ENCODE measurements at places on chromosomes 1 and 21.

GRCh38 chr1:172756024-172756423, 97.1 kb downstream of the FASLG start:
- no peak for DNase-seq

- no peak for DNase-seq
Measured at GRCh38 chr1:194233069-194233468, 1046.7 kb upstream of the B3GALT2 start.

DNA sequence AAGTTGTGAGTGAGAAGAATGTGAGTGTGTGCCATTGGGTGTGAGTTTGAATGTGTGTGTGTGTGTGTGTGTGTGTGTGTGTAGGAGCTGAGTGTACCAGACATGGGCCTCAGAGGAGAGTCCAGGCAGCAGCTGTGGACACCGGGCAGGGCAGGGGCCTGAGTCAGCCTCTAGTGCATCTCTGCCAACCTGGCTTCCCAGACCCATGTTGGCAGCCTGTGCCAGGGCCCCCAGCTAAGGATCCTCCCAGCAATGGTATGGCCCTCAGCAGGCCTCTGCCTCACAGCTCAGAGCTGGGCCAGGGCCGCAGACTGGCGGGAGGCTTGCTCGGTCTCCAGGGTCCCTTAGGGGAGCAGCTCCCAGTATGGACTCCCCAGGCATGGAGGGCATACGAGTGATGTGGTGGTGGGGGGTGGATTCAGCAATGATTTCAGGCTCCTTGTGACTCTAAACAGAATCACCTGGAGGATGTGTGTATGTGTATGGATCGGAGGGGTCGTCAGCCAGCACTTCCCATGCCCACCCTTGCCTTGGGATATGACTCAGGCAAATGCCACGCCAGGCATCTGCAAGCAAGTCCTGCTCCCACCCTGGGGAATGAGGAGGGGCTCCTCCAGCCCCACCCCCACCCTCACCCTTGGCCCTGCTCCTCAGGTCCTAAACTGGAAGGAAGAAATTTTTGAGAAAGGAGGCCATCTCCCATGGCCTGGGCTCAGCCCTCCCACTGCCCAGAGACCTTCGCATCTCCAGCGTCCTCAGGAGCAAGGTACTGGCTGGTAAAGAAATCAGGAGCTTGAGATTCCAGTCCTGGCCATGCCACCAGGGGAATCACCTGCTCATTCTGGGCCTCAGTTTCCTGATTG, 1.8 kb upstream of the FOXO6 start:
- peak; percentile 28 for DNase-seq

DNA sequence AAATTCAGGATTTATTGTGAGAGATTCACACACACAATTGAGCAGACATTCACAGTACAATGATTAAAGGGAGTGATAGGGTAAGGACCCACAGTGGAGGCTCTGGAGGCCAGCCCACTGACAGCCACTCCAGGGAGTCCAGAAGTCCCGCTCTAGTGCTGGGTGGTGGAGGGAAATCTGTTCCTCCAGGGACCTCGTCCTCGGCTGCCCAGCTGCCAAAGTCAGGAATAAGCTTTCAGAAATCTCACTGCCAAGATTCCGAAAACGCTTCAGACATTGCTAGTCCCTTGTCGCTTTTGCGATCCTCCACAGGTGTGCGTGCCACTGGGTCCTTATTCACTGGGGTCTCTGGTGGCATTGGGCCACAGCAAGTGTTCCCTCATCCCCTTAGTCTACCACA, 2.3 kb downstream of the MX1 start:
- no peak for DNase-seq

DNA sequence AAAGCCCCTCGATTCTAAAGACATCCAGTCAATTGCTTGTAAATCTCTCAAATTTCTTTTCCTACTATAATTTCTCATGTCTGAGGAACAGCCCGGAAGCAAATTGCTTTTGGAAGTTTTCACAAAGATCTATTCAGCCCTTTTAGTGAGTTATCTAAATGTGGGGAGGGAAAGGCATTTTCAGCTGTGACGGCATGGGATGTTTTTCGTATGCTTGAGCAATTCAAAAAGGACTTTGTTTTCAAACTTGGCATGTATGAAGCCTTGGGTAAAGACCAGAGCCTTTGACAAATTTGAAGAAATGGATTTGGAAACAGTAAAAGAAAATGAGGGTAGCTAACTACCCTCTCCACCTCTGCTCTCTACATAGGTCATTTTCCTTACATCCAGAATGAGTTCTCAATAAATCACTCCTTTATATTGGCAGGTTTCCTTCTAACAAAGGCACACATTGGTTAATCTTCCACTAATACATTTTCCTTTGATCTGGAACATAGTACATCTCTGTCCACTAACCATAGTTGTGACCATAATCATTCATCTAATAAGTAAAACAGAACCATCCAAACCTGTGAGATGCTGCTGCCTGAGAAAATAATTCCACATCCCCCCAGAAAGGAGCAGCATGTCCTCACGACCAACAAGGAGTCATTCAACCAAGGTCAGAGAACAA, 66.1 kb upstream of the ADAM30 start:
- no peak for DNase-seq

GRCh38 chr1:117826119-117826518, 103.3 kb downstream of the GDAP2 start:
- DNase-seq = no peak

DNA sequence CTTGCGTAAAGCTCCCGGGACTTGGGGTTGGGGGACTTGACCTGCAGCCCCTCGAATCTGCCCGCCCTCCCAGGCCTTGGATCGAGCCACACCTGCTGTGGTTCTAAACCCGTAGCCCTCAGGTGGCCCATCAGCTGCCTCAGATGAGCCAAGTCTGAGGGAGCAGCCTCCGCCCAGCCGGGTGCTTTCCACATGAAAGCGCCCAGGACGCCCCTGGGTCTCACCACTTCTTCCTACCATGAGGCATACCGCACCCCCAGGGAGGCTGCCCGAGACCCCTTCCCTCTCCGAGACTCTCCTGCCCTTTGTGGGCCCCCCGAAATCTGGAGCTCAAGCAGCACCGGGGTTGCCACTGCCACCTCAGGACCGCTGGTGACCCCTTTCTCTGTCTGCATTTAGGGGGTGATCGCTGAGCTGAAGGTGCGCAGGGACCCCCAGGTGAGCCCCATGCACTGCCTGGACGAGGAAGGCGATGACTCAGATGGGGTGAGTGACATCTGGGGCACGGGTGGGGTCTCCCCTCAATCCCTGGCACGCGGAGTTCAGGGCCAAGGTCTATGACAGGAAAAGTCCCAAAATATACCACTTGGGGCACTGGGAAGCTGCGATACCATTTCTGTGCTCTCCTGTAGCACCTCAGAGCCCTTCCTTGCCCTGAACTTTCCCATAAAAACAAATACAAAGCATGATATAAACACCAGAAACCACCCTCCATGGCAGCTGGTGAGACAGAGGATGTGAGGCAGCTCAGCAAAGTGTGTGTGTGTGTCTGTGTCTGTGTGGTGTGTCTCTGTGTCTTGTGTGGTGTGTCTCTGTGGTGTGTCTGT, 68.5 kb downstream of the SLC19A1 start:
- DNase-seq = no peak

- DNase-seq = no peak
Measured at GRCh38 chr1:96995351-96995750, 273.8 kb downstream of the PTBP2 start.

DNA sequence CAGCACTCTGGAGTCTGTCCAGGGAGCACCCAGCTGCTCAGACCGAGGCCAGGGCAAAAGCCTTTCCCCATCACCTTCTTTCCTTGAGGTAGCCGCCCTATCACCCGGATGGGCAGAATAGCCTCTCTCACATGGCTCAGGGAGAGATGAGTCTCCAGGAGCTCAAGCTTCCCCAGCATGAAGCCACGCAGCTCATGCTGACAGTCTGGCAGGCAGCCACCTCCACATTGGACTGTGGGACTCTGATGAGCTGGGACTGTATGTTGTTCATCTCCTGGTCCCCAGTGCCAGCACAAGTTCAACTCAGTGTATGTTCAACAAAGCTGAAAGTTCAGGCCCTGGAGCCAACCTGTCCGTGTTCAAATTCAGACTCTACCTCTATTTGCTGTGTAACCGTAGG, 75.2 kb upstream of the ZC3H12A start:
- DNase-seq = no peak

GRCh38 chr1:55828044-55828443, 612.9 kb upstream of the USP24 start:
- DNase-seq = no peak

GRCh38 chr1:212242288-212242984, 42.8 kb upstream of the PPP2R5A start:
- peak; percentile 25 for DNase-seq

DNA sequence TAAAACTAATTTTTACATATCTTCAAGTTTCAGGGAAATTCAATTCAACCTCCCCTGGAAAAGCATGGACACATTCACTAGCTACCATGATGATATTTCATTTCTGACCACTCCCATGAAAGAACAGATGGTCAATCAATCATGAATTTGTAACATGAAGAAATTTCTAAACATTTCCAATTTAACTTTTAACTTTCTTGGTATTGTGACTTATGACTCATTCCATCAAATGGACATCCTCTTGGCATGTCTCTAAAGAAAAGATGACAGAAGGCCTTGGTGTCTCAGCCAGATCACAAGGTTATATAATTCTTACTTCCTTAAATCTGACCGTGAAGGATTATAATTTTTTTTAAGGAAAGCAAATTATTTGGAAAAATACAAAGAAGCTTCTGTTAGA, 10.5 kb upstream of the MCOLN3 start:
- DNase-seq = no peak

- DNase-seq = peak; percentile 29
Measured at GRCh38 chr1:207024202-207025145, 8.1 kb downstream of the C1orf116 start.

DNA sequence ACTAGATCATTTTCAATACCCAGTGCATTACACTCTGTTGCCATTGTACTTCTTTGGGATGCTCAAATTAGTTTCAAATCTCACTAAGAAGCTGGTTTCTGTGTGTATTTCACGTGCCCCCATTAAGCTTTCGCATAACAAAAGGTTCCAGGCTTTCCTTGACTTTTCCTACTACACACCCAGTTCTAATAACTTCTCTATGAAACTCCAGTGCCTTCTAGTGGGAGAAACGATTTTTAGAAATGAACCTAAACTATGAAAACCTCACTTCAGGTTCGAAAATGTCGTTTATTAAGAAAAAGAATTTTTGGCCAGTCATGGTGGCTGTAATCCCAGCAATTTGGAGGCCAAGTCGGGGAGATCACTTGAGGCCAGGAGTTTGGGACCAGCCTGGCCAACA, 2.8 kb downstream of the CFHR4 start:
- no peak for DNase-seq

DNA sequence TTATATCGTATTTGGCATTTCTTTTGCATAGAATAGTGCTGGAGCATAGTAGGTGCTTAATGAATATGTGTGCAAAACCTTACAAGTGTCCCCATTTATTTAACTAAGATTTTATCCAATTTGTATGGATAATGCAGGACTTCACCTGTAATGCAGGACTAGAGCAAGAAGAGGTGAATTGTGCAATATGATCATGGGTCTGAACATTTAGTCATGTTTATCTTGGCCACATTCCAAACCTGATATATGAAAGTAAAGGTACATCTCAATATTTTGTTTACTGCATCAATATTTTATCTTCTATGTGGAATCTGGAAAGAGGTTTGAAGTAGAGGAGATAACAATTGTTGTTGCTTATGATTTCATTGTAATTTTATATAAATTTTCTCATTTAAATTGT, 1626.7 kb upstream of the B3GALT2 start:
- no peak for DNase-seq

DNA sequence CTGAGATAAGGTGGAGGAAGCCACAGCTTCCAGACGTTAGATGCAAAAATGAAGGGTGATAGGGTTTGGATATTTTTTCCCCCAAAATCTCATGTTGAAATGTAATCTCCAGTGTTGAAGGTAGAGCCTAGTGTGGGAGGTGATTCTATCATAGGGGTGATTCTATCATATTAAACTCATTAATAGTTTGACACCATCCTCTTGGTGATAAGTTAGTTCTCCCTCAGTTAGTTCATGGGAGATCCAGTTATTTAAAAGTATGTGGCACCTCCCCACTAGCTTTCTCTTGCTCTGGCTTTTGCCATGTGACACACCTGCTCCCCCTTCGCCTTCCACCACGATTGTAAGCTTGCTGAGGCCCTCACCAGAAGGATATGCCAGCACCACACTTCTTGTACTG, 8.3 kb upstream of the TBCE start:
- no peak for DNase-seq

DNA sequence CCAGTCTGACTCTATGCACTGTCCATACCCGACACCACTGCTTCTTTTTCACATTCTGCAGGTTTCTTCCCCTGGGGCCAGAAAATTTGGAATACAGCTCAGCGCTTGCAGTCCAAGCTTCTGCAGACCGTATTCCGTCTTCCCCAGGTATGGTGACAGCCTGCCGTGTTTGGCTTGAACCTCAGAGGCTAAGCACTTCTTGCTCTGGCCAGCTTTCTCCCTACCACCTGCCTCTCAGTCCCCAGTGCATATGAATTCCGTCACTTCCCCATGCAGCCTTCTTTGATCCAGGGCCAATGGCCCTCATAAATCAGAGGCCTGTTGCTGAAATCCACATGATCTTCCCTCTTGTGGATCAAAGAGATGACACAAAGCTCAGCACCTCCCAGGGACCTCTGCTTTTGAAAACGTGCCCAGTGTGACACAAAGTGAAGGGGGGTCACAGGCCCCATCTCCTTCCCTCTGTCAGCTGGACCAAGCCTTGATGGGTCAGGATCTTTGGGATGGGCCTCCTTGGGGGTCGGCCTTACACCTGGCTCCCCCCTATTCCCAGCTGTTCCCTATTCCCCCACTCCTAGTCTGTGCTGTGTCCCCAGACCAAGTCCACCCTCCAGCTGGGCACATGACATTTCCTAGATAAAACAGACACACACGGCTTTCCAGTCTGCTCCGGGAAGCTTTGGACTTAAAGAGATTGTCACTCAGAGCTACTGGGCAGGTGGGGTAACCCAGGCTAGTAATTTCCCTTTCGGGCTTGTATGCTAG, 66.6 kb downstream of the HMGB4 start:
- no peak for DNase-seq

GRCh38 chr1:10785728-10786638, 10.5 kb downstream of the CASZ1 start:
- no peak for DNase-seq

GRCh38 chr1:154881820-154882535, 11.9 kb upstream of the KCNN3 start:
- no peak for DNase-seq

GRCh38 chr1:248625166-248625565, 9.7 kb downstream of the OR2T11 start:
- DNase-seq = no peak

DNA sequence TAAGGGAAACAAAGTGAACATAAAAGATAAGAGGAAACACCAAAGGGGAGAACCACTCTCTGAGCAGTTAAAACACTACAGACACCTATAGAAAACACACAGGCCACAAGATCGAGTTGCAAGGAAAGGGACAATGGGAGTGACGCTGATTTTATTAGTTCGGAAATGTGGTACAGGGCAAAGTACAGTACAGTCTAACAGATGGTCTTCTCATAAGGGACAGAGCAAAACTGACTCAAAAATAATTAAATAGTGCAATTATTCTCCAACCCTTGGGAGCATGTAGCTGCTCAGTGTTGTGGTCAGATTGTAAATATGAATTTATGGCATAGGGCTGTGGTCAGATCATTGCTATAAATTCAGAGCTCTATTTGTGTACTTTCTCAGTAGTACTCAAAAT, 352.0 kb downstream of the USH2A start:
- no peak for DNase-seq

- no peak for DNase-seq
Measured at GRCh38 chr1:19128968-19129514, 81.0 kb downstream of the UBR4 start.

GRCh38 chr1:110601332-110601731, 4.8 kb downstream of the KCNA2 start:
- no peak for DNase-seq

All from heart right ventricle (tissue), 16 donors.